Mesothelial cell of epicardium (in vitro differentiated cells): ENCODE measurements at places on chromosomes 2 and 18. TPM values are rescaled to one million over a fixed set of nuclear protein-coding genes. Genes with fewer than 3 reads are reported as not detected.

GRCh38 chr2:178194600-178195389 is 483 bp downstream of the OSBPL6 start:
- peak; percentile 21 for DNase-seq

- no peak for DNase-seq
Observed at GRCh38 chr18:29188760-29189159, 1011.8 kb upstream of the CDH2 start.

DNA sequence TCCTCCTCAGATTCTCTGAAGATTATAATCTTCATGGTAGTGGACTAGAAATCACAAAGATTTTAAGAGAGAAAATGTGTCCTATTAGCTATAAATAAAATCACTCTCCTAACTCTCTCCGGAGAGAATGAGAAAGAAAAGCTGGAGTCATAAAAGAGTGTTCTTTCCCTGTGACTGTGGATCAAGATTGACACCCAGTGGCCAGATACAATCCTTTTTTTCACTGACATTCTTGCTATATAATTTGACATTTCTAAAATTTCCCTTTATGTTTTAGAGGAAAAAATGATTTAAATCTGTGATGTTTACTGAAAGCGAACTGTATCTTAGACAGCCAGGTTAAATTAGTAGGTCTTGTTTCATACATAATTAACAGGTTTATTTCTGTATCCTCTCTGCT is 35.4 kb upstream of the LRP2 start:
- no peak for DNase-seq

- no peak for DNase-seq
Observed at GRCh38 chr2:45960057-45960863, 308.8 kb downstream of the PRKCE start.

- DNase-seq, result no peak
Observed at GRCh38 chr18:24995755-24996154, 356.2 kb downstream of the ZNF521 start.

DNA sequence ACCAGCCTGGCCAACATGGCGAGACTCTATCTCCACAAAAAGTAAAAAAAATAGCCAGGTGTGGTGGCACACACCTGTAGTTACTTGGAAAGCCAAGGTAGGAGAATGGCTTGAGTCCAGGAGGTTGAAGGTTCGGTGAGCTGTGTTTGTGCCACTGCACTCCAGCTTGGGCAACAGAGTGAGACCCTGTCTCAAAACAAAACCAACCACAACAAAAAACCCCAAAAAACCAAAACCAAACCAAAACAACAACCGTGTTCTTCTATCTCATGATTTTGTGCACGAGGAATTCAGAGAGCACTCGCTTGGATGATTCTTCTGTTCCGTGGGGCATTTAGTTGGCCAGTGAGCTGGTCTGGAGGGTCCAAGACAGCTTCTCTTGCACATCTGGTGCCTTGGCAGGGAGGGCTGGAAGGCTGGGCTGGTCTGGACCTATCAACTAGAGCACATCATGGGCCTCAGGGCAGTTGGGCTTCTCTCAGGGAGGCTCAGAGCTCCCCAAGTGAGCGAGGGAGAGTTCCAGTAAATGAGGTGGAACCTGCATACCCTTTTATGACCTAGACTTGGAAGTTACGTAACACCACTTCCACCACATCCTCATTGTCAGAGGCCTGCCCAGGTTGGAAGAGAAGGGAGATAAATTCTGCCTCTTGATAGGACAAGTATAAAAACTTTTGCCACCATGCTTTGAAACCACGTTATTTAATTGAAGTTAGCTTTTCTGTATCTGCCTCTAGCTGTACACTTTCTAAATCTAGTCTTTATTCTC is 25.2 kb downstream of the SIX2 start:
- no peak for DNase-seq

DNA sequence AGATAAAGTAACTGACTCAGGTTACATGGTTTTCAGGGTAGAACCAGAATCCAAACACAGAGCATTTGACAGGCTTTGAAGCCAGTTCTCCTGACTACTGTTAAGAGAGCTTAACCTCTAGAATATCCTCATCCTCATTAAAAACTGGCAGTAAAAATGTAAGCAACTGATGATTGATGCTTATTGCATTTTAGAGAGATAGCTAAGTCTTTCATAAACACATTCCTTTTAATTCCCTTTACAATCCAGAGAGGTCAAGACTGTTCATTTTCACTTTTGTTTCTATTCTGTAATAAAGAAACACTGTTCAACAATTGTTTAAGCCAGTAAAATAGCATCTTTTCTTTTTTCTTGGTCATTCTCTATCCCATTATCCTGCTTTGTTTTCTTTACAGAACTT is 53.9 kb upstream of the RAB27B start:
- no peak for DNase-seq

GRCh38 chr2:138589663-138590062 is 88.1 kb downstream of the SPOPL start:
- no peak for DNase-seq

DNA sequence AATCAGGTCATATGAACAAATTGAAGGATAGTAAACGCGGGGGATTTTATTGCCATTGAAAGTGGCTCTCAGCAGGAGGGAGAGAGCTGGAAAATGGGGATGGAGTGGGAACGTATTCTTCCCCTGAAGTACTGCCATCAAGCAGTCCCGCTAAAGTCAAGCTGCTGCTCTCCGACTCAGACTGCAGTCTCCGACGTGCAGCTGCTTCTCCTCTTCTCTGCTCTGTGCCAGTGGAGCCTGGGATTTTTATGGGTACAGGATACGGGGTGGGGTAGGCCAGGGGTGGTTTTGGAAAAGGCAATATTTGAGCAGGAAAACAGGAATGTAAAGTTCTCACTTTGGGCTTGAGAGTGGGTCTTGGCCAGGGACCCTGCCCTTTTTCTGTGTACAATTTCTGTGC is 33.0 kb downstream of the KCTD18 start:
- no peak for DNase-seq

GRCh38 chr2:43743706-43744105 is 30.1 kb upstream of the DYNC2LI1 start:
- DNase-seq, result no peak

- DNase-seq, result no peak
Observed at GRCh38 chr2:45889620-45890370, 238.3 kb downstream of the PRKCE start.

GRCh38 chr2:227347117-227347516 is 22.1 kb downstream of the MFF start:
- DNase-seq, result no peak

Gene MRPL33
- total RNA-seq, result 48.3 to 54.5 TPM (median 54.4 TPM) in 3 replicates

Gene INHA
- total RNA-seq, result 3.0 to 3.7 TPM (median 3.6 TPM) in 3 replicates

Gene MYO3B
- 8.9 to 9.1 TPM (median 9.1 TPM) in 3 replicates for total RNA-seq
